LHCN-M2 (cell line): ENCODE measurements at places on chromosomes 1 and 21.
A peak's percentile ranks its signal among the peaks of the same experiment; 100 is the strongest.

DNA sequence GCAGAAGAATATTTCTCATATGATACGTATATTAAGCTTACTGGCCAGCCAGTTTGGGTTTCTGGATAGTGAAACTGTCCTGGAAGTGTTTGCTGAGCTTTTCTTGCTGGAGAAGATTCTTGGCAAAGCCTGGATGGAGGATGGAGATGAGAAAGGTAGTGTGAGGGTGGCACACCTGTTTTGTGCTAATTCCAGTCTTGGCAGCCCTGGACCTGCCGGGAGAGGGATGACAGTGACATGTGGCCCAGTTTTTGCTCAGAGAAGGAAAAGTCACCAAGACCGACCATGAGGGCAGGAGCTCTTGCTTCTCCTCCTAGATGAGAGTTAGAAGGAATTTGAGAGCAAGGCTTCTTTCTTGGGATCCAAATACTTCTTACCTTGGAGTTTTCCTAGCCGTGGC, 34.1 kb downstream of the DOP1B start:
- no peak for DNase-seq

DNA sequence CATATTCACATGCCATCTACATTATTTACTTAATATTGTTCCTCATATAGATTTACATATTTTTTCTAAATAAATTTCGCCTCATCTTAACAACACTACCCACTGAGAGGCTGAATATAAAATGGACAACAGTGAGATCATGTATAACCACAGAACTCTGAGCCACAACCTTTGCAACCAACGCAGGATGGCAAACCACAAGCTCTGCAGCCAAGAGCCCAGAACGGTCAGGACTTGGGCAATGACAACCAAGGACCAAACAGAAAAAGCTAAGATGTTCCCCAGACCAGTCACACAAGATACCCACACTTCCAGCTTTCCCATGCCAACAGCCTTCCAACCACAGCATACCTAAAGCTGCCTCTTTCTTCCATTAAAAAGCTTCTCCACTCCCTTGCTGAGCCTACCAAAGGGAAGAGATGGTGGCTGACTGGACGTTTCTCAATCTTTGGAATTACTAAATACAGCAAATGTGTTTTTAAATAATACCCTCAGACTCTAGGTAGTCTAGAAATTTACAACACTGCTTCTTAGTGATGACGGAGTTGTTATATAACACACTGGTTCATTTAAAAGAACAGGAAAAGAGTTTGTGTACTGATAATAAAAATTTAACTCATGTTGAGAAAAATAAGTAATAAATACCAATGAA, 117.9 kb downstream of the AKT3 start:
- DNase-seq, result peak; percentile 57

- no peak for DNase-seq
Measured at GRCh38 chr1:19032413-19032695, 75.9 kb upstream of the IFFO2 start.

GRCh38 chr1:43711049-43711448, 3.7 kb downstream of the ST3GAL3 start:
- peak; percentile 89 for DNase-seq

DNA sequence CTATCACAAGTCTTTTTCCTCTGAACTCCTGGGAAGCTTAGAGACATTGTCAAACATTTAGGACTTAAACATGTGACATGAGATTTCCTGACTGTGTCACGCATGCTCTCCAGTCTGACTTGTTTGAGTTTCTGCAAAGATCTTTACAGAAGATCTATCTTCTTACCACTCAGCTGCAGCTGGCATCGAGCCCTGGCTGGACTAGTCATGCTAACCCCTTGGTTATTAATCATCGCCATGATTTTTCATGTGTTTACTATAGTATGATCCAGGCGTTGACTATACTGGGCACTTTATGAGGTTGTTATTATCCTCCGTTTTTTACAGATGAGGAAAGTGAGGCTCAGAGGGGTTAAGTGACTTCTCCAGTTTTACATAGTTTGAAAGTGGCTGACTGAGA, 18.1 kb upstream of the IRF2BP2 start:
- DNase-seq, result peak; percentile 91

DNA sequence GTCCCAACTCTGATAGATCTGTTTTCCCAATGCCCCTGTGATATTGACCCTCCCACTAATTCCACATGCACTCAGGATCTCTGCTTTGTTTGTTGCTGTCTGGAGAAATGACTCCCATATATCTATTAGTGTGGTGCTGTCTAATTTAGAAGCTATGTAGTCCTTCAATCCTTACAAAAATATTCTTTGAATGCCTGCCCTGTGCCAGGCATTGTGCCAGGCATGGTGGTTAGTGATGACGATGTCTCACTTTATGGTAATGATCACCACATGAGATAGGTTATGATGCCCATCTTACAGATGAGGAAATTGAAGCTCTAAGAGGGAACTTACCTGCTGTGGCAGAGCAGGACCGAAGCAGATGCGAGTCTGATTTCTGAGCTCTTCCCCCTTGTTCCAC, 12.9 kb downstream of the MYOG start:
- no peak for DNase-seq

GRCh38 chr1:62727656-62728407, 39.6 kb upstream of the DOCK7 start:
- DNase-seq, result no peak

DNA sequence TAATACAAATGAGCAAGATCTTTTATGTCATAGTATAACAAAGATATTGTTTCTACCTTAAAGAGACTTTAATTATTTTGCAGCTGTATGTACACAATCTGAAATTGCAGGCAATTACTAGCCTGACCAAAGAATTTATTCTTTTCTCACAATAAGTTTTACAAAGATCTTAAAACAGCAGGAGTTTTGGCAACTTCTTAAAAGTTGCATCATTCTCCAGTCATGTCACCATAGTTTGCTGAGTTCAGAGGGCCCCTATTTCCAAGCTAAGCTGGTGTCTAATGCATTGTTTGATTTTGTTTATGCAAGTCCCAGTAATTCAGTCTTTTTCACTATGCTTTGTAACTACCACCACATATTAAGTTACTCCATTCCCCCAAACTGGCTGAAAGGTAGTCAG, 114.8 kb downstream of the DNAH14 start:
- DNase-seq, result no peak

- DNase-seq, result peak; percentile 90
Measured at GRCh38 chr1:42340093-42340492, 5.1 kb upstream of the FOXJ3 start.

DNA sequence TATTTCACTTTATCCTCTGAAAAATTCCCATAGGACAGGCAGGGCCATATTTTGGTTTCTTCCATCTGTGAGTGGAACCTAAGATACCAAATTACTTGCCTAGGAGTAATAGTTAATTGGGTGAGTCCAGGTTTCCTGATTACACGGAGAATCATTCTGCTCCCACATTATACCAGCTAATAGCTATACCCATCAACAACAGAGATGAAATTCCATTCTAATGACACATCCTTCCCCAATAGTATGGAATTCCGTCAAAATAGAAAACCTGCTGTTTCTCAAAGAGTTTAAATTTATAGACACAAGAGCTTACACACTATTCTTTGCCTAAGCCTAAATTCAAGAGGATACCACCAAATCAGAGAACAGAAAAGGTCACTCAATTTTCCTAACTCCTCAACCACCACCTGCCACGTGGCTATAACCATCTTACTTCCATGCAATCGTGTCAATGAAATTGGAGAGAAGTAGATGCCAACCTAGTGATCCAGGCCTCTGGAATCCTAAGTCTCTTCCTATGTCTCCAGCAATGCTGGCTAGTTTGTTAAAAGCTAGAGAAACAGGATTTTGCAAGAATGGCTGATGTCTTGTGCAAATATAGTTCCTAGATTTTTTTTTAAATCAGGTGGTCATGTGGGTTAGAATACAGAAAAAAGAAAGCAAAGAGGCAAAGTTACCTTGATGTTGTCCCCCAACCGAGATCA, 6.2 kb downstream of the PPT1 start:
- DNase-seq, result no peak

- DNase-seq, result peak; percentile 23
Measured at GRCh38 chr1:8024329-8024728, 1.8 kb downstream of the ERRFI1 start.

DNA sequence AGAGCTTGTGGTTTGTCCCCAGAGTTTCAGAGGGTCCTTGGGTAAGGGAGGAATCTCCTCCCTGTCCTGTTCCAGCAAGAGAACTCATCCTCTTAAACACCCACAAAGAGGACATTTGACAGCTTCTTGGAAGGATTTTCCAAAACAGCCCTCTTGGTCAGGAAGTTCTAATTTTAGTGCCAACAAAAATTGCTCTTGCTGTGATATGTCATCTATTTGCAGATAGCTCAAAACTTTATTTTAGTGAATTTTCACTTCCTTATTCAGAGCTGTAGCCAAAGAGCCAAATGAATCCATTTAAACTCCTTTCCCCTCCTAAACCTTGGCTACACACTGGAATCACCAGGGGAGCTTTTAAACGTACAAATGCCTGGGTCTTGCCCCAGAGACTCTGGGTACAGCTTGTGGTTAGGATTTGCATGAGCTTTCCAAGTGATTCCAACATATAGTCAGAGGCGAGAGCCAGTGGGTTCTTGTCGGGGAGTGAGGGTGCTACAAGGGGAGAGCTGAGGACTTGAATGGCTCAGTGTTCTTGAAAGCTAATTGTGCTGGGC, 11.8 kb upstream of the RASSF5 start:
- no peak for DNase-seq

GRCh38 chr21:45467221-45467779, 62.3 kb downstream of the COL18A1 start:
- peak; percentile 26 for DNase-seq

DNA sequence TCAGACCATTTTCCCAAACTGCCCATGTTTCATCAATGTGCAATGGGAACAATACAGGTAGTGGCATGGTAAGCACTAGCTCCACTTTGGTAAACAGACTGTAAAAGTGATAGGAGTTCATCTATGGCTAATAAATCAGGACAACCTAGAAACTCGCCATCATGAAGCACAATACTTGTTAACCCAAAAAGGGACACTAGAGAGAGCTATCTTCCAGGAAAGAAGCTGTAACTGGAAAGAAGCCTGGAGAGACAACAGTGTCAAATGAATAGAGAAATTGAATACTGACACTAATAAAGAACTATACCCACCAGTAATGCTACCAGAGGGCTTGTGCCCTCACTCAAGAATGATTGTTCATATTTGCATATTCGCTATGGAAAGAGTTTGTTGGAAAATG, 164.7 kb upstream of the RGS18 start:
- peak; percentile 62 for DNase-seq

DNA sequence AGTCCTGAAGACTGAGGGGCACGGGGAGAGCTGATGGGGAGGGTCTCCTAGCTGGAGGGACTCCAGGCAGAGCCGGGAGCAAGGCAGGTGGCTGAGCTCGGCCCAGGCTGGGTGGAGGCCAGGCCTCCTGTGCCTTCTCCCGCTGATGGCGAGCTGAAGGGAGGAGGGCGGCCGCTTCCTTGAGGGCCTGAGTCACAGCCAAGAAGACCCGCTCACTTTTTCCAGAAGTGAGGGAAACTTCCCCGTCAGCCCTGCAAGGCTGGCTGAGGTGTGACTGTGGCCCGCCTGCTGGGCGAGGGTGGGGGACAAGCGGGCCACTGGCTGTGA, 1.7 kb upstream of the VWA1 start:
- DNase-seq, result no peak

DNA sequence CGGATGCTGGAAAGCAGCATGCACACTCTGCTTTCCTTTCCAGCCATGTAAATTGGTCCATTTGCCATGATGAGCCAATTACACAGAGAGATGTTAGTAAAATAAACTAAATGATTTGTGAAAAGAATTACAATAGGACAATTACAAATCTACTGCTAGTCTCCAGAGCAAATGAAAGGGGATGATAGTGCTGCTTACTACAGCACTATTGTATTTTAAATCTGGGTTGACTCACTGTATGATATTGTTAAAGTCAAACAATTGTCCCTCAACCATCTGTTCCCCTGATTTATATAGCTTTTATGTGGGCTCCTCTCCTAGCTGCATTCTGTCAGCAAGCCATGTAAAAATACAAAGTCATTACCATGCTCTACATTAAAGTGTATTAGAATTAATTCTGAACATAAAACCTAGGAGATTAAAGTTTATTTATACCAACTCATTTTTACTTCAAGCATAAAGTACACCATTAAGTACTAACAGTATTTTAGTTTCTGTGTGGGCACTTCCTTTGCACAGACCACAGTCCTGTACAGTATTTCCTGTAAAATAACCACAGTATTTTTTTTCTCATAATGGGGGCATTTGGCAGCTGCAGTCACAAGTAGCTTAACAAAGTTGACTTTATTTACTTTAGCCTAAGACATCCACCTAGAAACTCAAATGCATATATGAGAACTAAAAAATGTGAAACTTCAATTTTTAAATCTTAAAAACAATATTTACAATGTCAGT, 135.8 kb downstream of the VAV3 start:
- DNase-seq, result peak; percentile 61

GRCh38 chr21:37566790-37567615, 200.4 kb downstream of the DYRK1A start:
- no peak for DNase-seq

DNA sequence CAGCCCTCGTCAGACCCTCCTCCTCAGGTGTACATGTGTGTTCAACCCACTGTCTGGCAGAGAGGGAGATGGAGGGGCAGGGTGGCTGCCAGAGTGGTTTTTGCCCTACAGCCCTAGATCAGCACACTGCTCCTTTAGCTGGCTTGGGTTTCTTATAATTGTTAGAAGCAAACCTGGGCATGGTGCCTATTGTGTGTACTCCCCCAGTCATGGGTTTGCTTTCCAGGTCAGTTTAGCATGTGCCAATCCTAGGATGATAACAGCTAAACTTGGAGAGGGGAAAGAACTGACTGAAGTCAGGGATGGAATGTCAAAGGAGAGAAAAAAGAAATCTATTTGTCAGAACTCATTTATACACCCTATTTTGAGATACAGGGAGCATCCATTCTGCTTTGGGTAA, 63.3 kb downstream of the UCK2 start:
- DNase-seq, result no peak

DNA sequence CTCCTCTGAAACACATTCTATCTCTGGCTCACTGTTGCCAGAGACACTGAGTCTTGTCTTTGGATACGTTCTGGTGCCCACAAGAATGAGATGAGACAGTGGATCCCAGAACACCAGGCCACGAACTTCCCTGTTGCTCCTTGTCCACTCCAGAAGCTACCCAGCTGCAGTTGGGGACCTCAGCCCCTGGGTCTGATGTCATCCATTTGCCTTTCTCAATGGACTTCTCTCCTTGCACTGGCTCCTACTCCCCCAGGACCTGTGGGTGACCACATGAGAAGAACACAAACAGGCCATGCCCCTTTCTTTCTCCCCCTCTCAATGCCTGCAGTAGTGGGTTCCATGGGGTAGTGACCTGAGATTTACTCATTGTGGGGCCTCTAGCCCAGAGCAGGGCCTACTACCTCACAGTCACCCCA, 5.9 kb downstream of the NBPF1 start:
- DNase-seq, result no peak
